Left lobe of liver (tissue), 2 donors: ENCODE measurements at places on chromosomes 4 and X.

DNA sequence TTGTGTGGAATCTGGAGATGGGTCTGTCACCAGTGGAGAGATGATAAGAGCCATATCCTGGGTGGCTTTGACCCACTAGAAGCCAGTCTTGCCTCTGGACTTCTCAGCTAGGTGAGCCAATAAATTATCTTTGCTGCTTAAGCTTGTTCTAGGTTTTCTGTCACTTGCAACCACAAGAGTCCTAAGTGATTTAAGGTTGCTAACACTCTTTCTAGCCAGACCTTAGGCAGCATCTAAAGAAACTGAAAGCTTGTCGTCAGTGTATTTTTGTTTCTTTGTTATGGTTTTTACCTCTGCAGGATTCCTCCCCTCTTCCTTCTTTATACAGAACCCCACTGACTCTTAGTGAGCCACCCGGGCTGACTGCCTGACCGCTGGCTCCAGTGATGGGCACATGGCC, 37.1 kb upstream of the STIM2 start:
- DNase-seq, result no peak

DNA sequence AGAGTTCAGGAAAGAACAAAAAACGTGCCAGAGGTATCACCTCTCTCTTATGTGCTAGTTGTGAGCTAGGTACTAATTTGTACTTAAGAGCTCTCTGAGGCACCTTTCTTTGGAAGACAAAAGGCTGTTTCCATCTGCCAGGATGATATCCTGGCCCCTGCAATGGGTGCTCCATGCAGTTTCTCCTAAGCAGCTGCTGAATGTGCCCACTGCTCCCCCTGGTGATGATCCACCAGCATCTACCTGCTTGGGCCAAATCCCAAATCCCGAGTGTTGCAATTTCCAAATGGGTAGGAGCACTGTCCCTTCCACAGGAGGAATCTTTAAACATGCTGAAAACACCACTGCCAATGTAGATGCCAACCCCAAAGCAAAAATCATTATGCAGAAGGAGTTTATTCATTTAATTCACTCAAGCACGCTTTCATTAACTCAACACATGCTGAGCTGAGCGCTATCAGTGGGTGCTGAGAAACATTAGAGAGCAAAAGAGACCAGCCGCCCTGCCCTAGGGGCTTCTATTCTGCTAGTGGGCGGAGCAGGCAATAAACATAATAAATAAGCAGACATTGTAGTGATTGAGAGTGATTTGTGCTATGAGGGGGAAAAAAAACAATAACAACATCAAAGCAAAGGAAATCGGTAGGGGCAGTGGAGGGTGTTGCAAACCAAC, 69.6 kb upstream of the C4orf50 start:
- peak; percentile 83 for DNase-seq

DNA sequence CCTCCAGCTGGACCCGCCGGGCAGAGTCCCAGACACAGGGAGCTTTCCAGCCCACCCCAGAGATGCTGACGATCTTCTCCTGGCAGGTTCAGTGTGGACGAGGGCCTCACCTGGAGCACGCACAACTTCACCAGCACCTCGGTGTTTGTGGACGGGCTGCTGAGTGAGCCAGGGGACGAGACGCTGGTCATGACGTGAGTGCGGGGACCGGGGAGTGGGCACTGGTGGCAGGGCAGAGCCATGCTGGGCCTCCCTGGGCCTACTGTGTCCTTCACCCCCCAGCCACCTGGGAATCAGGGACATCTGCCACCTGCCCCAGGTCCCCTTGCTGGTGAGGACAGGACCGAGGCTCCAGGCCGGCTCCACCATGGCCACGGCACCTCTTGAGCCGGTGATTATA, 235.6 kb downstream of the AFAP1 start:
- no peak for DNase-seq

- DNase-seq, result no peak
These were observed 219.0 kb upstream of the CPEB2 start for GRCh38 chr4:14783011-14783877.

GRCh38 chrX:104864296-104864695, 298.3 kb downstream of the IL1RAPL2 start:
- no peak for DNase-seq

DNA sequence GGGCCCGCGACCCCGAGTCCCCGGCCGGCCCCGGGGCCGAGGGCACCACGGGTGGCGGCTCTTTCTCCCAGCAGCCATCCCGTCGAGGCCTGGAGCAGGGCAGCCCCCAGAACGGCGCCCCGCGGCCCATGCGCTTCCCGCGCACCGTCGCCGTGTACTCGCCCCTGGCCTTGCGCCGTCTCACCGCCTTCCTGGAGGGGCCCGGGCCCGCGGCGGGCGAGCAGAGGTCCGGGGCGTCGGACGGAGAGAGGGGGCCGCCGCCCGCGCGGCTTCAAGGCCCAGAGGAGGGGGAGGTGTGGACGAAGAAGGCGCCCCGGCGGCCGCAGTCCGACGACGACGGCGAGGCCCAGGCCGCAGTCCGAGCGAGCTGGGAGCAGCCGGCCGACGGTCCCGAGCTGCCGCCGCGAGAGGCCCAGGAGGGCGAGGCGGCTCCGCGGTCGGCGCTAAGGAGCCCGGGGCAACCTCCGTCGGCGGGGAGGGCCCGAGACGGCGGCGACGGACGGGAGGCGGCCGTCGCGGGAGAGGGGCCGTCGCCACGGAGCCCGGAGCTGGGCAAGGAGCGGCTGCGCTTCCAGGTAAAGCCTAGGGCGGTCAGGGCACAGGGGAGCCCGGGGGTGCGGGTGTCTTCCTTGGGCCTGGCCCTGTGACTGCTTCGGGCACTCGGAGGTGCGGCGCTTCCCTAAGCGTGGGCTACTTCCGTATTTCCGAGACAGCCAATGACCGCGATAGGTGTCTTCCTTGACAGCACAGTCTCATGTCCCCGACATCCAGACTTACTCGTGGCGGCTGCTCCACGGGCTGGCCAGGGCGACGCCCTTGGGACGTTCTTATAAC, 845 bp downstream of the ZAR1 start:
- DNase-seq, result no peak

GRCh38 chr4:88033309-88033708, 25.9 kb downstream of the PKD2 start:
- no peak for DNase-seq

DNA sequence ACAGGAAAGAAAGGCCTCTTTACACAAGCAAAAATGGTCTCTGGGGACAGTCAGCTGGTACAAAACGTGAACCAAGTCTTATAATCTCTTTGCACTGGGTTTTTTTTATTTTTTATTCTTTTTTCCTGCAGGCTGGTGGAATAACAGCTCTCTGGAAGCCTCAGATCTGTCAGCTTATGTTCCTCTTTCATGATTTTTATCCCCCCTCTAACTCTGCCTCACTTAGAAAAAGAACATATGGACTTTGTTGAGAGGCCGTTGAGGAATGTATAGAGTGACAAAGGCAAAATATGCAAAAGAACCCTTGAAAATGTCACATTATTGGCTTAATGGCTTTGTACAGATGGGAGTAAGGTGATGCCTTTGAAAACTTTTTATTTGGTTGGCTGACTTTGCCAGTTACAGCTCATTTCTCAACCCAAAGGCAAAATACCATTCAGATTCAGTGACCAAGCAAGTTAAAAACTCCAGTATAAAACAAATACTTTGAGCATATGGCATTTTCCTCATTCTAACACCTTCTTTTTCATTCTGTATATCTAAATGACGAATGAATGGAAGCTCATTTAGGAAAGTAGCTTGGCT, 111.1 kb downstream of the RNF150 start:
- DNase-seq, result no peak

- no peak for DNase-seq
These were observed 26.9 kb downstream of the ASB9 start for GRCh38 chrX:15242899-15243555.
